ENCODE measurements at places on chromosomes 2 and 18.

DNA sequence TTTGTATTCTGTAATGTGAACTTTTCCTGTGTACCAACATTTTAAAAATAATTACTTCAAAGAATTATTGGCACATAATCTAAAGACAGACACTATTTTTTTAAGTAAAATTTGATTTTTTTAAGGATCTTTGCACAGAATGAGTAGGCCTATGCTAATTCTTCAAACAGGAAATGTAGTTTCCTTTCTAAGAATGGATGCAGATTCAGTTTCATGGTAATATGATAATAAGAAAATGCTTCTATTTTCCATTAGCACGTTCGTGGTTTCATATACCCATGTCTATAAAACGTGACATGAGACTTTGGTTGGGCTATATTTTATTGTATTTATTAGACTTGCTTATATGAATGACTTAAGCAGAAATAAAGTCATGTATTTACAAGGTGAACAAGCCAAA, 191.8 kb upstream of the RBBP8 start:
- DNase-seq, result no peak

- no peak for DNase-seq
These were observed 2.6 kb upstream of the CHRND start for GRCh38 chr2:232523402-232523681.

DNA sequence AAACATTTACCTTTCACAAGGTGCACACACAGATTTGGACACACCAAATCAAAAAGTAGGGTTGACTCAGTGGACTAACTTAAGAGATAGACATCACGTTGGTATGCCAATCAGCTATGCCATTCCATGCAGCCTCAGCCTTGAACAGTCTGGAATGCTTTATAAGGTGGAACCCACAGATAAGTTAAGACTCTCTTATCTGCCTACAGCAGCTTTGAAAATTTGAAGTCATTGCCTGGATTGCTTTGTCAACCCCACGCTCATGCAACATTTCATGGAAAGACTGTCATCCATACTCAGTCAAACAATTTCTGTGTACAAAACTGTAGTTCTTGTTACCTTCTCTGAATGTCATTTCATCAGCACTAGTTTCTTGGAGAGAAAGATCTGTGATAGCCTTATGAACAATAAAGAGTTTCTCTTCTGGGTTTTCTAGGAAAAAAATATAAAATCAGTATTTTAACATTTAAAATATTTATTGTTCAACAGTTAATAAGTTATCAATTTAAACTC, 1.2 kb downstream of the ERMN start:
- no peak for DNase-seq

GRCh38 chr2:142966284-142966683, 88.8 kb downstream of the KYNU start:
- no peak for DNase-seq
